ENCODE measurements at places on chromosomes 16 and 17.

- no peak for DNase-seq
Measured at GRCh38 chr16:71726476-71727315, 2.2 kb upstream of the PHLPP2 start.

DNA sequence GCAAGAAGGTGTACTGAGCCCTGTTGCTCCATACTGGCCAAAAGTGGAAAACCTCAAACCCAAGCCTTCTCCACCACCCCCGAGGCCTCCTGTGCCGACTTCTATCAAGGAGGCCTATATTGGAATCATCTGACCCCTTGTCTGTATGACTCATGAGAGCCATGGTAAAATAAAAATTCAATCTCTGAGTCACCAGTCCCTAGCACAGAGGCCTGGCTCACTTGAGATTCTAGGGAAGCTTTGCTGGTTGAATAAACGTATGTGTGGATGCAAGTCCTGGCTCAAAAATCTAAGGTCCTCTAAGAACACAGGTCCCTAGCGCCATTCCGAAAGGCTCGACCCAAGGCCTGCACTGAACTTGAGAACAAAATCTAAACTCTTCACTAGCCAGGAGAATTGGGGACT, 15.0 kb downstream of the NSMCE1 start:
- DNase-seq: no peak

DNA sequence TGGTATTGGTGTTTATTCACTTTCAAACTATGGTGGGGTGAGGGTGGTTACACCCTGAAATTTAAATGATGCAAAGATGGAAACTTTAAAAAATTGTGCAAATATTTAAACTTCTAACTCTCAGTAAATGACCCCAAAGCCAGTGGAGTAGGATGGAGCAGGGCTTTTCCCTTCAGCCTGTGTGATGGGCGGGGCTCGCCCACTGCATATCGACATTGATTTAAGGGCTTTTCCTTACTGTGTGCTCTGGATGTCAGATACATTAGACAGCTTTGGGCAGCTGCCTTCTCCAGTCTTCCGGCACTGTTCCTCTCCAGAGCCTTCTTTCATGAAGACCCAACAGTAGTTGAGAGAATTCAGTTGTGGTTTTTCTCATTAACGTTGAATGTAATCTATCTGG, 99.9 kb downstream of the SPECC1 start:
- DNase-seq: no peak

- no peak for DNase-seq
Measured at GRCh38 chr17:14792746-14793145, 472.4 kb downstream of the PMP22 start.

GRCh38 chr17:29717817-29718216, 95.1 kb upstream of the CORO6 start:
- DNase-seq: no peak

DNA sequence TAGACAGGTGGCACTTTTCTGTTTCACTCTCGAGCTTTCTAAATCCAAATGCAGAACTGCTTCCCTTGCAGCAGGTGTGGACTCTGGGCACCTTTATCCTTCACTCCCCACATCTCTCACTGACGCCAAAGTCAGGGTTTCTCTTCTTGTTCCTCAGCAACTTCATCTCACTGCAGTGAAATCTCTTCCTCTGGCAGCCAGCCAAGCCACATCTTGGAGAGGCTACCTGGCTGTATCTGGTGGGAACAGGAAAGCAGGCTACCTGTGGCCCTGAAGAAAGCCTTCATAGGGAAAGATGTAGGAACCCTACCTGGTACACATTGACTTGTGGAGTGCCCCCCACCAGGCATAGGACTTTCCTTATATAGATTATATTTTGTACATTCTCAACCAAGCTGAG, 159.1 kb downstream of the UTP18 start:
- DNase-seq: no peak

DNA sequence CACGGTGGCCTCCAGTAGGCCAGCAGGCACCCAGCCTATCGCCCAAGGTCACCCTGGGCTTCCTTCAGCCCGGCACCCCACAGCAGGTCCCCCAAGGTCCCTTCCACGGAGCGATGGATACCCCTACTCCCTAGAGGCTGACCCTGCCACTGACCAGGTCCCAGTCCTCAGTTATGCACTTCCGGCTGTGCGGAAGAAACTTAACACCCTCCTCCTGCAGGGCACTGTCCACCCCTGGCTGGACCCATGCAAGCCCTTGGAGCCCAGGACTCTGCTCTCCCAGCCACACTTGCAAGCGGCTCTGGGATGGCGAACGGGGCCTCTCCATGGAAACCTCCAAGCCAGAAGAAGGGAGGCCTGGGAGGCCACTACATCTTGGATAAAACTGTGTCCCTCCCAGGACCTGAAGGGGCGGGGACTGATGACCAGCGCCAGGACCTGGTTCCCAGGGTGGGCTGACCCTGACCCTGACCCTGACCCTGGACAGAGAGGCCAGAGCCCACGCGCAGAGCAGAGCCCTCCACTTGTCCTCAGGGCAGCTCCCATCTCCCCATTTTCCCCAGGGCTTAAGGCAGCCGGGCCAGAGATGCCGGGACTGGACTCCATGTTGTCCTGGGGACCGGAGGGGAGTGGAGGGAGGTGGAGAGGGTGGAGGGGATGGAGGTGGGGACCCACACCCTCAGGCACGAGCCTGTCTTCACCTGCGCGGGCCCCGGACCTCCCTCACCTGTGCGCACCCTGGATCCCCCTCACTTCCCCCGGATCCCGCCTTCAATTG, 734 bp downstream of the CEP131 start:
- no peak for DNase-seq

- no peak for DNase-seq
Measured at GRCh38 chr17:49512296-49513043, 17.4 kb downstream of the NGFR start.

Measured in activated T-cell treated with anti-CD3 and anti-CD28 coated beads for 24 hours (primary cell).